ENCODE measurements at places on chromosomes 2 and 18.

DNA sequence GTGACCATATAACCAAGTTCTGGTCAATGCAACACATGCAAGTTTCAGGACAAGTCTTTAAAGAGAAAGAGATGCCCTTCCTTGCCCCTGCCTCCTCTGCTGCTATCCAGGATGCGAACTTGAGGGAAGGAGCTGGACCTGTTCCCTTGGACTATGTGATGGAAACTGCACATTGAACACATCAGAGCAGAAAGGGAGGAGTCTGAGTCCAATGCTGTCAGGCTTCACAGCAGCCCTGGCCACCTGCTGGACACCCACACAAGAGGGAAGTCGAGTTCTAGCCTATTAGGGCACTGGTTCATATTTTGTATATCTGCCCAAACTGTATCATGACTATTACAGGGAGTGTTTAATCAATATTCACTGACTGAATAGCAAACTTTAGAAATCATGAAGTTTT is 38.3 kb upstream of the TEX51 start:
- no peak for DNase-seq

- no peak for DNase-seq
Measured at GRCh38 chr2:240622531-240623235, 2.6 kb upstream of the GPR35 start.

DNA sequence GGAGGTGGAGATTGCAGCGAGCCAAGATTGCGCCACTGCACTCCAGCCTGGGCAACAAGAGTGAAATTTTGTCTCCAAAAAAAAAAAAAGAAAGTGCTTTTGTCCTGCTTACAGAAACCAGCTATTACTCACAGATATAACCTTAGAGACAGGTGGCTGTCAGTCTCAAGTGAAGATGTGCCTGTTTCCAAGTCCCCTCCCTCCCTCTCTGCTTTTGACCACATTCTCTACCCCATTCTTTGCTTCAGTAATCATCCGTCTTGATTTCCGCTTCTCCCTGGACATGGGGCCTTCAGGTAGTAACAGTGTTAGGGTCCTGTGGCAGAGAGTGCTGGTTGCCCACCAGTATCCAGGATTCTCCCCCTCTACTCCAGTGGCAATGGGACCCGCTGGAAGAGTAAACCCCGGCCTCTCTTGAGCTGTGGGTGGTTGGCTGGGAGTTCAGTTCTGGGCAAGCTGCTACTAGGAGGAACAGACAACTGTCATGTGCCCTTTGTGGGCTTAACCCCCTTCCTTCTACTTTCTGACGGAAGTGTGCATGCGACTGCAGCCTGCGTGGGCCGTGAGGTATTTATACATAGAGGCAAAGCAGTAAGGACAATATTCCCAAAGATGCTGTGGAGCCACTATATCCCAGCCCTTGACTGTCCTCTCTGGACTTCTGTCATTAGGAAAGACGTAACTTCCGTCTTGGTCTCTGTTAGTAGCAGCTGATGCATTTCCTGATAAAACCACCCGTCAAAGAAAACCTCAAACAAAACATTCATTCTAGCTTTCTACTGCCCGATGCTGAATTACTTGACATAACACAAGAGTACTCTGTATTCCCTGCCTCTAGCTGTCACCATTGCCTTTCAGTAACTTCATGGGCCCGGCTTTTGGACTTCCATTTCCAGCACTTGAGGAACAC is 17.8 kb downstream of the PDCL3 start:
- DNase-seq: no peak

DNA sequence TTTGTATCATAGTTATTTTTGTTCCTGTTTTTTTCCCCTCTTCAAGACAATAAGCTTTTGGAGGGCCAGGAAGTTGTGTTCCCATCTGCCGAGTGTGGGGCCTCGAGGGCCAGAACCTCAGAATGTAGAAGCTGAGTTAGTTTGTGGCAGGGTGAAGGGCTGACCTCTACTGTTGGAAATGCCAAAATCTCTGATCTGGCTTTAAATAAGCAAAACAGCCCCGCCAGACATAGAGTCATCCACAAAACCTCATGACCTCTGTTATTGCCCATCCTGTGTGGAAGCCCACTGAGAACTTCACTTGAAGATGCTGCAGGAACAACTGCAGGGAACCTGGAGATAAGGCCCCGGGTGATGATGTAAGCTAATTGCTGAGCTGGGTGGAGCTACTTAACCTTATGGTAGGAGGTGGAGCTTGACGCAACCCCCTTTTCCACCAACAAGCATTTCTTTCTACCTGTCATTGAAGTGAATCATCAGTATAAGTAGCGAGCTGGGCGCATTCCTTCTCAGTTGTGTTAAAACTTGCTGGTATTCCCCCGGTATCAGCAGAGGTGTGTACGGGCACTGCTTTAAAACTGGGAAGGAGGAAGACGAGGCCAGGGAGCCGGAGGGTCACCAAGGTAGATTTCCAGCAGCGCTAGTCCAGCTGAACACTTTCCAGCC is 177.2 kb downstream of the NEDD4L start:
- DNase-seq: no peak

DNA sequence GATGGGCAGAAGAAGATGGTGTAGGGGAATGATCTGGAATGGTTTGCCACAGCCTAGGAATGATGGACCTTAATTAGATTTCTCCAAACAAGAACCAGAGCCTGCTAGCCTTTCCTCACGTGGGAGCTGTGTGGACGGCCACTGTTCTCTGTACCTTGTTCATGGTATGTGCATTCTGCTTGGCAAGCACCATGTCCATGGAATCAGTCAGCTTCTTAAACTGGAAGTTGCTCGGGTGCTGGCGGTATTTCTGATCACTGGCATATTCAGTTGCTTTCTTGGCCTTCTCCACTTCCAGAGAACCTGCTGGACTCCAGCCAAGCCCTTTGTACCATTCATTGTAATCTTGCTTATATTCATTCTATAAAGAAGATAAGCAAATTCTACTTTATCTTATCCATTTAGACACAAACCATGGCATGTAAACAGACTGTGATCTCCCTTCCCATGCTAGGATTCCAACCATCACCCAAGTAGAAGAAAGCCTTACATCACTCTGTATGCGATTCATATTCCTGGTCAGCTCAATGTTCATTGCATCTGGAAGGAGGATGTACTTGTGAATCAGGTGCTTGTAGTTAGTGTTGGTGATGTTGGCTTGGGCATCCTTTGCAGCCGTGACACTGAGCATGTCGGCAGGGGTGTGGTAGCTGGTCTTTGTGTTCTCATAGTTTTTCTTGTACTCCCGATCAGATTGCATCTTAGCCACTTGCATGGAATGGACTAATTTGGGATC is 78.4 kb downstream of the NEB start:
- no peak for DNase-seq

GRCh38 chr18:10072671-10073175 is 158.9 kb downstream of the VAPA start:
- DNase-seq: no peak

GRCh38 chr2:3536682-3537632 is 17.6 kb upstream of the ADI1 start:
- DNase-seq: no peak

GRCh38 chr2:37350034-37350433 is 5.6 kb downstream of the QPCT start:
- DNase-seq: peak; percentile 70

DNA sequence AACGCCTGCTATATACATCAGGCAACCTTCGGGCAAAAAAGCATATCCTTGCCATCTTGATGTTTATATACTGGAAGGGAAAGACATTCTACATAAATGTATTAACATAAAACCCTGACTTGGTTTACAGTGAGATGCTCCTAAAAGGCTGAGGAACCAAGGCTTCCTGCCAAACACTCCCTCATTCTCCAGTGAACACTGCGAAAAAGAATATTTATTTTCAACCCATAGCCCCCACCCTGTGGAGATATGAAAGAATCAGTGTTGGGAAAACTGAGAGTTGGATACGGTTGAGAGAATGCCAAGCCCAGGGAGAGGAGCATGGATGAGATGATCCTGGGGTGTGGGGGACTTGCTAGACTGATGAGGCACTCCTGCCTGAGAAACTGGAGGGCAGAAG is 94.9 kb downstream of the PIEZO2 start:
- DNase-seq: no peak

DNA sequence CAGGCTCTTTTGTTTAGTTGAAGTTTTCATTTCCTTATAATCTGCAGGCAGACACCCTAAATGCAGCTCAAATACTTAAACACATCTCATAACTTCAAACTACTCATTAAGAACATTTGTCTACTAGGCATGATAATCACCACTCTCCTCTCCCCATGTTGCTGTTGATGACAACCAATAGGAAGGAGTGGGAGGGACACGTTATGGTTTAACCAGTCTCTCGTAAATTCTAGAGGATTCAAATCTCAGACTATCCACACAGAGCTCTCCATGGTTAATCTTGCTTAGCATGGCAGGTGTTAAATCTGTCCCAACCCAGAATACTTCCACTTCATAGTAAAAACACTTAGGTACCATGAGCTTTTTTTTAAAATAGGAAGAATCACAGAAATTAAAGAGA is 127.4 kb upstream of the AQP4 start:
- DNase-seq: no peak

DNA sequence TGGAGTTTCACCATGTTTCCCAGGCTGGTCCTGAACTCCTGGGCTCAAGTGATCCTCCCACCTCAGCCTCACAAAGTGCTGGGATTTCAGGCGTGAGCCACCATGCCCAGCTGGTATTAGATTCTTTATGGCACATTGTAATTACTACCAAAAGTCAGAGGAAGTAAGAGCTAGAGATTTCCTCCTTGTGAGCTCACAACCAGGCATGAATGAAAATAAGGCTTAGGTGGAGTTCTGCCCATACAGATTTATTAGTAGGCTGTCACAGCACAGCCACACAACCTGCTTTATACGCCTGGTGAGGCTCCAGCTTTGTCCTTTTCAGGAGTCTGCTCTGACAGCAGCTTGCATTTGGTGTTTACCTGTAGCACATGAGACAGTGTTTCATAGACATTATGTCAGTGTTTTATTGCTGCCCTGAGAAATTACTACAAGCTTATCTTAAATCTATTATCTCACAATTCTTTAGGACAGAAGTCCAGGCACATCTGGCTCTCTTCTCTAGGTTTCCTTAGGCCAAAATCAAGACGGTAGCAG is 156.6 kb downstream of the TANC1 start:
- DNase-seq: peak; percentile 32

GRCh38 chr2:68512326-68512725 is 44.9 kb downstream of the APLF start:
- DNase-seq: no peak

- no peak for DNase-seq
Measured at GRCh38 chr2:233387225-233387624, 32.9 kb downstream of the DGKD start.

DNA sequence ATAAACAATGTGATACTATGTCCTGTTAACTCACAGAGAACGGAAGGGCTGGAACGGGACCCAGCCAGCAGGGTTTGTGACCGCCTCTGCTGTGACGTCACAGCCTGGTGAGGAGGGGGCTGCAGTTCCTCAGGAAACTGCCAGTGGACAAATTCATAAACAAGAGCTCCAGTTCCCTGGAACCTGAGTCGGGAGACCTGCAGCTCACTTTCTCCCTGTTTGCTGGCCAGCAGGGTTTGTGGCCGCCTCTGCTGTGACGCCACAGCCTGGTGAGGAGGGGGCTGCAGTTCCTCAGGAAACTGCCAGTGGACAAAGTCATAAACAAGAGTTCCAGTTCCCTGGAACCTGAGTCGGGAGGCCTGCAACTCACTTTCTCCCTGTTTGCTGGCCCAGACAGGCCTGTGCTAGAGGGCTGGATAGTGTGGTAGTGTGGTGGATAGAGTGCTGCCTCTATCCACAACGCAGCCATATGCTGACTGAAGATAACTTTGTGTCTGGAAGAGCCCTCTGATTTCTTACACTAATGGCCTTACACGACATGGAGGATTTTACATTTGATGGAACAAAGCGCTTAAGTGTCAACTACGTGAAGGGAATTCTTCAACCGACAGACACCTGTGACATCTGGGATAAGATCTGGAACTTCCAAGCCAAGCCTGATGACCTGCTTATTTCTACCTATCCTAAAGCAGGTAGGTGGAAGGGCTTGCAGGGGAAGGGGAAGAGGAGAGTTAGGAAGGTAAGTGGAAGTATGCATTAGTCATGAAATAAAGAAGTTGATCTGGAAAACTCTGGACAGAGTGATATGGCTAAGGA is at the start of gene SULT1C4:
Gene SULT1C4 (plus strand): TSS at position 140 of the 816 bp plus-strand sequence. CDS start 384 bp downstream, at position 524.
- no peak for DNase-seq

DNA sequence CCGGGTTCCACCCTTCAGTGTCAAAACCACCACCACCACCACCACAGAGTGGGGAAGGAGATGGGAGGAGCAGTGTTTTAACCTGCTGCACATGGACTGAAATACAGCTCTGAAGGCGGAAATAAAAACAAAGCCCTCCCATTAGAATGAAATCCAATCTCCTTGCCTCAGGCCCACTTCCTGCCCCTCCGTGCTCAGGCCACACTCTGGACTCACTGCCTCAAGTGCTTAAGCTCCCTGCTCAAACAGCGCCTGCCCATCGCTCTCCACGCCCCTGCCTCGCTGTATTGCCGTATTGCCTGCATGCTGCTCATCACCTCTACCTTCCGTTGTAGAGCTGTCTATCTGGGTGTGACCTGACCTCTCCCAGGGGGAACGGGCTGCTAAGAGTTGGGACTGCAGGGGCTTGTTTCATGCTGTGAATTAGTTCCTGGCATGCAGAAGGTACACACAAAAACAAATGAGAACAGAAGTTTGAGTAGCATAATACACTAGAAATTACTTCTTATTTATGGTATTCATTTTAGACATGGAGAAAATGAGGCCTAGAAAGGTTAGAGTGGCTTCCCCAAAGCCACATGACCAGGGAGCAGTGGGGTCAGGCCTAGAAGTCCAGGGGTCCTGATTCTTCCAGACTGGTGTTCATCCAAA is 31.6 kb upstream of the NEB start:
- no peak for DNase-seq

GRCh38 chr2:71238089-71238488 is 11.2 kb upstream of the PAIP2B start:
- no peak for DNase-seq

GRCh38 chr2:55223958-55224760 is 7.9 kb downstream of the CLHC1 start:
- no peak for DNase-seq

GRCh38 chr2:28356095-28356911 is 36.4 kb upstream of the FOSL2 start:
- DNase-seq: peak; percentile 11

DNA sequence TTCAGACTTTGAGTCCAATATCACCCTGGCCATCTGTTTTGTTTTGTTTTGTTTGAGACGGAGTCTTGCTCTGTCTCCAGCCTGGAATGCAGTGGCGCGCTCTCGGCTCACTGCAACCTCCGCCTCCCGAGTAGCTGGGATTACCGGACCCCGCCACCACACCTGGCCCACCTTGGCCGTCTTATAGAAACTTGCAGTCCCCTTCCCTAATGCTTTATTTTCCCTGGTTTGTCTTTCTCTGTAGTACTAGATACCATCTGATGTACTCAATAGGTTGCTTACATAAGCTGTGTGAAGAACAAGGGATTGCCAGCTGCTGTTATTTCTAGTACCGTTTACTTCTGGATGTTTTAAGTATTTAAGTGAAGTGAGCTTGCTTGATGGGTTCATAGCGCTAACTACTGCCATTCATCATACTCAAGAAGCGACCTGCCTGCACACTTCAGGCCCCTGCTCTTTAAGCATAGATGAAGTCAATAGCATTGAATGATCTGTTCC is 1.2 kb downstream of the RPL31 start:
- DNase-seq: no peak

Measured in NCI-H2171 treated with DMSO at 0.1 percent for 48 hours (cell line).